ENCODE measurements at places on chromosomes 4 and X. TPM values are rescaled to one million over a fixed set of nuclear protein-coding genes. Genes with fewer than 3 reads are reported as not detected.

Gene ZNF630
- total RNA-seq = 1.5 TPM

Gene RAB9B
- total RNA-seq = 0.55 TPM

Gene ARMCX4
- 17.6 TPM for total RNA-seq

Gene IL15
- total RNA-seq = 3.1 TPM

Gene FAM47B
- not detected for total RNA-seq

Gene APLN
- 466 TPM for total RNA-seq

Gene TEX11
- total RNA-seq = not detected

Data from endothelial cell of umbilical vein (primary cell).